Kidney capillary endothelial cell (primary cell): ENCODE measurements at places on chromosomes 6 and 20.

DNA sequence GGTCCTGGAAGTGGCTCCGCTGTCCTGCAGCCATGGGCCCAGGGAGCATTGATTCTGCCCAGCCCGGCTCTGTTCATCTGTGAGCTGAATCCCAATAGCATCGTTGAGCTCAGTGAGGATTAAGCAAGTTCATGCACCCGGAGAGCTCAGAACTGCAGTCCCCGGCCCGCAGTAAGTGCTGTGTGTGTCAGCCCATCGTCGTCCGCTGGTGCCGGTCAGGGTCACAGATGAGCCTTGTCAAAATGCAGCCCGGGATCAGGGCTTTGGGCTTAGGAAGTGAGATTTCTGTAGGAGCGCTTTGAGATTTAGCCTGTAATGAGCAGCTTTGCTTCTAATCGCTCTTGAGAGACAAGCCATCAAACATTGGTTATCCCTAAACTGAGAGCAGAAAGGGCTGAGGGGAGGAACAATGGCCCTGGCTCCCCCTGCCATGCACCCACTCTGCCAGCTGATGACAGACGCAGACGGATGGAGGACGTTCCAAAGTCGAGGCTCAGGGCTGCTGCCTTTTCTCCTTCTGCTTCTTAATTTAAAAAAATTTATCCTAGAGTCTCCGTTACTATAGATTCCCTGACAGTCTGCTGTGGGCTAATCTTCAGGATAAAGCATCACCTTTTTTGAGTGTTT, 25.6 kb upstream of the SULF2 start:
- no peak for DNase-seq

- no peak for DNase-seq
Measured at GRCh38 chr6:16972535-16972934, 129.3 kb upstream of the STMND1 start.

GRCh38 chr6:33112148-33112547, 36.4 kb downstream of the HLA-DPB1 start:
- DNase-seq = peak; percentile 32

DNA sequence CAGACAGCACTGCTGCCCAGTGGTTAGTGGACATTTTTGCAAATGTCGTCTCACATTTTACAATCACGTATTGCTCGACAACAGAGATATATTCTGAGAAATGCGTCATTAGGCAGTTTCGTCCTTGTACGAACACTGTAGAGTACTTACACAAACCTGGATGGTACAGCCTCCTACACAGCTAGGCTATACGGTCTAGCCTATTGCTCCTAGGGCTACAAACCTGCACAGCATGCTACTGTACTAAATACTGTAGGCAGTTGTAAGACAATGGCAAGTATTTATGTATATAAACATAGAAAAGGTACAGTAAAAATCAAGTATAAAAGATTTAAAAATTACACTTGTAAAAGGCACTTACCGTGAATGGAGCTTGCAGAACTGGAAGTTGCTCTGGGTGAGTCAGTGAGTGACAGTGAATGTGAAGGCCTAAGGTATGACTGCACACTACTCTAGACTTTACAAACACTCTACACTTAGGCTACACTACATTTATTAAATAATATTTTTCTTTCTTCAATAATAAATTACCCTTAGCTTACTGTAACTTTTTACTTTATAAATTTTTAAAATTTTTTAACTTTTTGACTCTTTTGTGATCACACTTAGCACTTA, 43.1 kb downstream of the ALDH5A1 start:
- no peak for DNase-seq

DNA sequence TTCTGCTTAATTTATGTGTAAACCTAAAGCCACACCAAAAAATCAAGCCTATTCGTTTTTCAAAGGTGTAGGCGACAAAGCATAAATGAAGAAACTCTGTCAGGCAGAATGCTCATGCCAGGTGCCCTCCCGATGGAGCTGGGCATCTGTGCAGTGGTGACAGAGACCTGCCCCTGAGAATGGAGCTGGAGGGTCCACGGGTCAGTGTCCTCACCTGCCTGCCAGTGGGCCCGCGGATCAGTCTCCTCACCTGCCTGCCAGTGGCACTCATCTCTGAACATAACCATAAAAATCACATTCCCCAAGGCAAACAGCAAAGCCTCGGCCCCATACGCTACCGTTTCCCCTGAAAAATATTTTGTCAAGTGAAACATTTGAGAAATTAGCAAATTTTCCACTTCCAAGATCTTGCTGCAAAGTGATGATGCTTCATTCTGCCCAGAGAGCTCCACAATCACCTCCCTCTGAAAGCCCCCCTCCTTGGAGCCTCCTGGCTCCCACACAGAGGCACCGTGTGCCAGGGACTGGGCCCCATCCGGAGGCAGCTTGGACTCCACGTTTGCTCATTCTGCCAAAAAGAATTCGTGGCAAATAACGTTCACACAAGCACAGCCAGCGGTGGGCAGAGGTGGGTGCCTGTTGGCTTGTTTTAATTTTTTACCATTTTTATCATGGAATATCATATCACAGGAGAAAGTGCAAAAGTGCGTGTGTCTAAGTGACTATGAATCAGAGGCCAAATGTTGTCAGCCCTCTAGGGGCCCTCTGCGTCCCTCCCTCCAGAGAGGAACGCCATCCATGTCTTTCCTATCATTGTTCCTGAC, 88.8 kb downstream of the YTHDF1 start:
- DNase-seq = no peak

- DNase-seq = no peak
Measured at GRCh38 chr6:92292067-92292466, 1127.3 kb downstream of the EPHA7 start.

GRCh38 chr20:60857708-60858107, 394.4 kb upstream of the CDH4 start:
- peak; percentile 10 for DNase-seq

DNA sequence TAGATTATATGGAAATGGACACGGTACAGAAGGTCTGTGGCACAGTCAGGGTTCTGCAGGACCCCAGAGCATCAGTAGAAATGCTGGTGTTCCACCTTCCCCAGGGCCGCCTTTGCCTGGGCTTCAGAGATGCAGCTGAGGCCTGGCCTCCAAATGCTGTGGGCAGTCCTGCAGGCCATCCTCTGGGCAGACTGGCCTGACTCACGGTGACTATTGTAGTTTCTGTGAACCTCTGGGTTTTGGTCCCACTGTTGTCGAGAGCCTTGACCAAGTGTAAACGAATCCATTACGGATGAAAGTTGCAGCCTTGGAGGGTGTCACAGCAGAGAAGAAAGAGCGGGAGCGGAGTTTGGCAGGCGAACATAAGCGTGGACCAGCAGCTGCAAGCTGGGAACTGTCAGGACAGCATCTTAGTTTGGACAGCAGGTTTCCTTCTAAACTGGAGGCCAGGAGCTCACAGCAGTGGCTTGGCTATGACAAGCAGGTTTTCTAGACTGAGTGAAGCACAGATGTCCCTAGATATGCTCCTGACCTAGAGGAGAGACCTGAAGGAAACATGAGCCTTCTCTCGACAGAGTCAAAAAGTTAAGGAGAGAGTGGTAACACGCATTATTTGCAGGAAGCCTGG, 46.2 kb upstream of the BCLAF1 start:
- DNase-seq = no peak

DNA sequence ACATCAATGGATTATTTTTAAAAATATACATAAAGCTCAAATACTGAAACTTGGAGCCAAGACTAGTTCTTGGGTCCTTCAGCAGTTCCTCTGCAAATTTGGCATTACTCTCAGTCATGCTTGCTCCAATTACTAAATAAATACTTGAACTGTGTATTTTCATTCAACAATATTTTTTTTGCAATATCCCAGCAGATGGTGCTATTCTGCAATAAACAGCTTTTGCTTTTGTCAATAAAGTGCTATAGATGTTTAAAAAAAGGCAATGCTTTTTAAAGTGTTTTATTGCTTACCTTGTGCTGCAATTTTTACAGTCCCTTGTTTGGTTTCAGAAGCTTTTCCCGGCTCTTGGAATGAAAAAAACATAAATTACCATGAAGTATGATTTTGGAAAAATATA, 243.4 kb downstream of the TRDN start:
- peak; percentile 6 for DNase-seq

- DNase-seq = no peak
Measured at GRCh38 chr6:134636186-134636799, 313.6 kb downstream of the ALDH8A1 start.

- DNase-seq = no peak
Measured at GRCh38 chr6:167811442-167812087, 15.1 kb upstream of the AFDN start.

- no peak for DNase-seq
Measured at GRCh38 chr6:35475573-35475972, 7.4 kb downstream of the RPL10A start.

- DNase-seq = no peak
Measured at GRCh38 chr6:22807818-22808217, 238.5 kb downstream of the HDGFL1 start.

- no peak for DNase-seq
Measured at GRCh38 chr20:3685341-3685740, 3.5 kb upstream of the ADAM33 start.

GRCh38 chr6:51660767-51661166, 426.6 kb downstream of the PKHD1 start:
- DNase-seq = no peak

DNA sequence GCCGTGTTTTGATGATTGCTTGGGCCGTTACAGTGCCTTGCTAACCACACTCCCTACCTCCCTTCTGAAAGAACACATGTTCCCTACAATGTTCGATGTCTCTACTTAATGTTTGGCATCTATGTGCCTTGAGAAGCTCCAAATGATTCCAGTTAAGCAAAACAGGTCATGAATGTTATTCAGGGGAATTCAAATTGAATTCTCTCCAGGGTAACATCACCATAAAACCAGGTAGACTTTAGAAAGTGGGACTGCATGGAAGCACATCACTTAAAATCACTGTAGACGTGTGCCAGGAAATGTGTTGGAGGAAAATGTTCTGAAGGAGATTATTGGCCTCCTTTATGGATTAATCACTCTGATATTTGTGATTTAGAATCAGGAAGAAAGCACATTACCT, 128.1 kb downstream of the ADAT2 start:
- DNase-seq = no peak

DNA sequence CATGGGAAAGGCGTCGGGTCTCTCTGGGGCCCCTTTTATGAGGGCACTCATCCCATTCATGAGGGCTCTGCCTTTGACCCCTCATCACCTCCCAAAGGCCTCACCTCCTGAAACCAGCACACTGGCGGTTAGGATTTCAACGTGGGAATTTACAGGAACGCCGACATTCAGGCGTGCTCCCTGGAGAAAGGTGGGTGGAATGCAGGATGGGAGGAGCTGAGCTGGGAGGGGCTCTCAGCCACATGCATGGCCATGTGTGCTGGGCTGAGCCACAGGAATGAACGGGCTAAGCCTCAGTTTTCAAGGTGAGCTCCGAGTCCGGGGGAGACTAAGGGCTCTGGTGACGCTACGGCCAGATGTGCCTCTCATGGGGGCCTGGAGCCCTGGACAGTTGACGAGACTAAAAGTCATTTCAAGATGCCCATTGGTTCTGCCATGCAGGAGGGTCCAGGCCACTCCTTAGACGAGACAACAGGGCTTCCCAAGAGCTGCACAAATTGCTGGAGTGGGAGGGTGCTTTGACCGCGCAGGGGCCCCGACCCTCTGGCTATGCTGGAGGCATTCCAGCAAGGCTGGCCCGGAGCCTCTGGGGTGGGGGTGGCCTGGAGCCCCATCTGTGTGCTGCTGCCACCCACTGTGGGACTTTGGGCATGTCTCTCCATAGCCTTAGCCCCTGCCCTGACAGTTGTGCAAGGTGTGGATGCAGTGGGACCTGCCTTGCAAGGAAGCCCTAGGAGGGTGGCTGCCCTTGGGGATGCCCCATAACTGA, 3.8 kb upstream of the ARFGAP1 start:
- no peak for DNase-seq

DNA sequence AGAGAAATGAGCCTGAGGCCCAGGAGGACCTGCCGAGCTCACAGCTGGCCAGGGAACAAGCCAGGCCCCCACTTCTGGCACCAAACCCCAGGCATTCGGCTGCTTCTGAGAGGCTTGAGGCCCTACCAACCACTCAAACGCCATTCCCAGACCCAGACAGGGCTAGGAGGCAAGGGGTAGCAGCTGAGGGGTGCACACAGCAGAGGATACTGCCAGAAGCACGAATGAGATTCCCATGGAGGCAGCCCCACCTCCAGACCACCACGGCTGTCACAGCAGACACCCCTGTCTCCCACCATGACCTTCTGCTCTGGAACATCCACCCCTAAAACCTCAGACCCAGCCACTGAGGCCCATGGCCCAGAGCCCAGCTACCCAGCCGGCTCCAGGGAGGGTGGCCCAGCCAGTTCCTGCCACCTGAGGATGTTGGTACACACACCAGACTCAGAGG, 36.1 kb downstream of the NTSR1 start:
- no peak for DNase-seq

- no peak for DNase-seq
Measured at GRCh38 chr6:16446273-16446672, 207.9 kb downstream of the GMPR start.

- no peak for DNase-seq
Measured at GRCh38 chr20:58956078-58956477, 25.0 kb upstream of the NELFCD start.

DNA sequence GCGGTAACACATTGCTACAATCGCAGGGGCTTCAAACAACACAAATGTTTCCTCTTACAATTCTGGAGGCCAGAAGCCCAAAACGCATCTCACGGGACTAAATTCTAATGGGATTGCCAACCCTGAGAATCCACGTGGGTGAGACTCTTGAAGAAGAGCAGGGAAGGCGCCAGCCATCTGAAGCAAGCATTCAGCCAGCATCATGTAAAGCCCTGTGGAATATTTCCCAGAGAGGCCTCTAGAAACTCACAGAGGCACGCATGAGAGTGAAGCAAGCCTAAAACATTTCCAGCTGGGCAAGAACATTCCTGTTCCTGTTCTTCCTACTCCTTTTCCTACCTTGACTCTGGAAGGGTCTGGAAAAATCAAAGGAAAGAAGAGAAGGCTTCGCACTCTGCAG, 19.6 kb upstream of the FNDC1 start:
- no peak for DNase-seq

DNA sequence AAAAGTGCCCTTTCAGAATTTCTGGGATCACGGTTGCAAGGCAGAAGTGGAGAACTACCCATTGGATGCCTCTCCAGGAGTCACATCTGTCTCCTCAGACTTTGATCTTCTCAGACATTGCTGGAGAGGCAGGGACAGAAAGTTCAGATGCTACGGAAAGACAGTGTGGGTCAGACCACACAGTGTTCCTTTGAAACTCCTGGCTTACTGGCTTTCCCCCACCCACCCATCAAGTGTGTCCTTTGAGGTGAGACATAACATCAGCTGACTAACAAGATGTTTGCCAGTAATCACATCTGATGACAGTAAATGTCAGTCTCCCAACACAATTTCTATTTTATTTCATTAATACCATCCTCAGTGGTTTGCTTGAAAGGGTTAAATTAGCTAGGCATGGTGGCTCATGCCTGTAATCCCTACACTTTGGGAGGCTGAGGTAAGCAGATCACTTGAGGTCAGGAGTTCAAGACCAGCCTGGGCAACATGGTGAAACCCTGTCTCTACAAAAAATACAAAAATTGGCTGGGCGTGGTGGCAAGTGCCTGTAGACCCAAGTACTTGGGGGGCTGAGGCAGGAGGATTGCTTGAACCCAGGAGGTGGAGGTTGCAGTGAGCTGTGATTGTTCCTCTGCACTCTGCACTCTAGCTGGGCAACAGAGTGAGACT, 67.2 kb upstream of the SNX9 start:
- no peak for DNase-seq

GRCh38 chr6:37068356-37069270, 63.2 kb downstream of the FGD2 start:
- DNase-seq = no peak
